ENCODE measurements at places on chromosomes 1 and 21. TPM values are rescaled to one million over a fixed set of nuclear protein-coding genes. Genes with fewer than 3 reads are reported as not detected.

Gene CFAP141
- not detected for total RNA-seq

Gene FTCD
- total RNA-seq, result 0.50 TPM

Gene GJB5
- total RNA-seq, result not detected

Gene SLC44A5
- total RNA-seq, result 0.26 TPM

Gene KCNN3
- not detected for total RNA-seq

Gene PGBD5
- total RNA-seq, result not detected

Gene NSL1
- 55.0 TPM for total RNA-seq

Gene KLHDC7A
- total RNA-seq, result not detected

Gene FCRL2
- total RNA-seq, result not detected

Gene SLAMF9
- total RNA-seq, result not detected

Gene PLD5
- not detected for total RNA-seq

Gene TMEM125
- total RNA-seq, result not detected

Gene SPRR2F
- not detected for total RNA-seq

Gene LGR6
- 0.08 TPM for total RNA-seq

Gene KIF26B
- total RNA-seq, result 0.03 TPM

Gene NEGR1
- total RNA-seq, result not detected

Gene FCRL1
- not detected for total RNA-seq

Gene CLDN19
- not detected for total RNA-seq

Gene ANKRD34A
- 1.8 TPM for total RNA-seq

Gene RGS13
- not detected for total RNA-seq

Gene COQ8A
- total RNA-seq, result 12.1 TPM

Gene GJA5
- not detected for total RNA-seq

Gene DNAI4
- 3.6 TPM for total RNA-seq

- H3K27ac ChIP-seq, result no peak overlapping the region
- DNase-seq, result no peak
- peaks cover 1% of the 10 kb centered on the region for H3K36me3 ChIP-seq
- H3K4me3 ChIP-seq, result no peak overlapping the region
- peaks cover 23% of the 10 kb centered on the region for H3K4me1 ChIP-seq
Observed at GRCh38 chr1:1022302-1023009, 2.5 kb downstream of the AGRN start.

DNA sequence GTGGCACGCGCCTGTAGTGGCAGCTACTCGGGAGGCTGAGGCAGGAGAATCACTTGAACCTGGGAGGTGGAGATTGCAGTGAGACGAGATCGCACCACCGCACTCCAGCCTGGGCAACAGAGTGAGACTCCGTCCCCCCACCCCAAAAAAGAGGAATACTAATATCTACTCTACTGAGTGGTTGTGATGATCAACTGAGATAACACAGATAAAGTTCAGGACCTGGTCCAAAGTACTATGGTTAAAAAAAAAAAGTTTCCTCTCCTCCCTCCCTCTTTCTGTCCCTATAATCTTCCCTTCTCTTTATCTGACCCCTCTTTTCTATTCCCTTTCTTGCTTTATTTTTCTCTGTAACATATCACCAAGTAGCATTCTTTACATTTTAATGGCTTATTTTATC is 4.0 kb upstream of the RORC start:
- peaks cover 3% of the 10 kb centered on the region for H3K27me3 ChIP-seq
- no peak overlapping the region for H3K27ac ChIP-seq
- H3K4me1 ChIP-seq, result peaks cover 78% of the 10 kb centered on the region
- H3K36me3 ChIP-seq, result no peaks in the 10 kb centered on the region
- DNase-seq, result no peak

- H3K36me3 ChIP-seq, result peaks cover 3% of the 10 kb centered on the region
- no peak overlapping the region for H3K27ac ChIP-seq
- peaks cover 4% of the 10 kb centered on the region for H3K4me1 ChIP-seq
- no peaks in the 10 kb centered on the region for H3K27me3 ChIP-seq
- DNase-seq, result no peak
Observed at GRCh38 chr1:5903680-5904079, 88.5 kb downstream of the NPHP4 start.

GRCh38 chr1:5198328-5198727 is 543.9 kb downstream of the AJAP1 start:
- no peaks in the 10 kb centered on the region for H3K27me3 ChIP-seq
- no peaks in the 10 kb centered on the region for H3K4me1 ChIP-seq
- no peaks in the 10 kb centered on the region for H3K36me3 ChIP-seq

DNA sequence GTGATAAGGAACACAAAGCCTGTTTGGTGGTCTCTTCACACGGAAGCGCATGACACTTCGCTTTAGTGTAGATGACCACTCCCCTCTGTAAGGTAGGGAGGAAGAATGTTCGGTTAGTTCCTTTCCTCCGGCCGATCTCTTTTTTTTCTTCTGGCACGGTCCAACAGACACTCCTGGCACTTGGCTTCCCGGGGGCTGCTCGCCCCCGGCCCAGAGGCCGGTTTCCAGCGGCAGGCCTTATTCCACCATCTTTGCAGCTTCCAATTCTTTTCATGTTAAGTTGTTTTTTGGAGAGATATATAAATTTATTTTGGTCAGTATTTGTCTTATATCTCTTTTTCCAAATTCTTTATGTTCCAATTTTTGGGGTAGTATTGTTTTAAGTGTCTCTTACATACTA is 151.8 kb upstream of the GREM2 start:
- no peak overlapping the region for H3K27ac ChIP-seq
- no peak overlapping the region for H3K4me3 ChIP-seq
- DNase-seq, result no peak
- no peaks in the 10 kb centered on the region for H3K36me3 ChIP-seq
- no peaks in the 10 kb centered on the region for H3K4me1 ChIP-seq
- H3K27me3 ChIP-seq, result no peaks in the 10 kb centered on the region

DNA sequence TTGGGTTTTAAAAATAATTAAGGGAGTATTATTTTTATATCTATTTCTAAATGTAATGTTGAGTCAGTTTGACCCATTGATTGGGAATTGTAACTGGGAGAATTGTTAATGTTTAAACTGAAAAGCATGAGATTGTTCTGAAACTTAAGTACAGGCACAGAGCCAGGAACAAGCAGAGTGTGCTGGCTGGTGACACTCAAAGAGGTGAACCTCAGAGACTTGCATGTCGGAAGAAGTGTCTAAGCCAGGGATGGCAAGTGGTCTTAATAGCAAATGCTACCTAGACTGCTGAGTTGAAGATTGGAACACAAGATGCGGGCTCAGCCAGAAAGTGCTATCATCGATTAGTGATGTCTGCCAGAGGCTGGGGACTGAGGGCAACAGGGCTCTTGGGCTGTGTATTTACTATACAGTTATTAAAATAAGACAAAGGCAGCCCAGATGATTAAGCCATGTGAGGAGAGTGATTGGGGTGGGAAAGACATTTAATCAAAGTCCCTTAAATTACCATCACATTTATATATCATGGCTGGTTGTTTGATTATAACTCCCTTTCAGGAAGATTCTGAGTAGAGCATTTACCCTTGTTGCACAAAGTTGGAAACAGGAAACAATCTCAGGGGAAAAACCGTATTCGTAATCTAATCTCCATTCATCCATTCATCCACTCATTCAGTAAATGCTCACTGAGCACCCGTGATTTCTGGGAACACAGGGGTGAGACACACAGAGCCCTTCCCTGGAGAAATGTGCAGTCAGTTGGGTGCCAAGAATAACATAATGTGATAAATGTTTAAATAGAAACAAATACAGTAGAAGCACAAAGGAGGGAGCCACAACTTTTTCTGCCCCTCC is 42.8 kb downstream of the C8A start:
- H3K36me3 ChIP-seq, result no peaks in the 10 kb centered on the region
- no peaks in the 10 kb centered on the region for H3K27me3 ChIP-seq
- no peak for DNase-seq
- no peak overlapping the region for H3K27ac ChIP-seq
- H3K4me1 ChIP-seq, result no peaks in the 10 kb centered on the region

DNA sequence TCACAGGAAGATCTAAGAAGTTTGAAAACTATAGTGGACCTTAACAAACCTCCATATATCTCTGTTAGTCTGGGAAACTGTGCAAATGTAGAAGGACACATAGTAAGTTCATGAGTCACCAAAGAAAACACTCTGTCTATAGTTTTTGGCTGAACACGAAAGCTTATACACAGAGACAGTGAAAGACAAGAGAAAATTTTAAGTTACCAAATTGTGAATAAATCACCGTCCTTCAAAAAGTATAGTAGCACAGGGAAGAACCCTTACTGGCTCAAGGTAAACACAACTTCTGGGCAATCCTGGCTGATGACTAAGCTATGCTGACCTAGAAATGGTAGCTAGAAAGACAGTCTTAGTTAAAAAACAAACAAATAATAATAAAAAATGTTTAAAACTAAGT is 1057.9 kb downstream of the AMY1C start:
- no peaks in the 10 kb centered on the region for H3K27me3 ChIP-seq
- DNase-seq, result no peak
- H3K4me3 ChIP-seq, result no peak overlapping the region
- H3K36me3 ChIP-seq, result no peaks in the 10 kb centered on the region
- H3K4me1 ChIP-seq, result no peaks in the 10 kb centered on the region

GRCh38 chr1:53381790-53382401 is 54.0 kb upstream of the LRP8 start:
- no peaks in the 10 kb centered on the region for H3K36me3 ChIP-seq
- peaks cover 29% of the 10 kb centered on the region for H3K27me3 ChIP-seq
- H3K27ac ChIP-seq, result no peak overlapping the region
- DNase-seq, result no peak

GRCh38 chr1:184865831-184866230 is 108.5 kb downstream of the NIBAN1 start:
- H3K27me3 ChIP-seq, result peaks cover 4% of the 10 kb centered on the region
- peaks cover 50% of the 10 kb centered on the region for H3K4me1 ChIP-seq
- H3K4me3 ChIP-seq, result no peak overlapping the region
- no peak for DNase-seq
- H3K36me3 ChIP-seq, result peaks cover 33% of the 10 kb centered on the region
- H3K27ac ChIP-seq, result peak overlapping the region; percentile 17

- no peaks in the 10 kb centered on the region for H3K27me3 ChIP-seq
- no peaks in the 10 kb centered on the region for H3K36me3 ChIP-seq
- no peaks in the 10 kb centered on the region for H3K4me1 ChIP-seq
- no peak overlapping the region for H3K4me3 ChIP-seq
- H3K27ac ChIP-seq, result no peak overlapping the region
- no peak for DNase-seq
Observed at GRCh38 chr1:169517558-169518186, 31.9 kb upstream of the SLC19A2 start.

DNA sequence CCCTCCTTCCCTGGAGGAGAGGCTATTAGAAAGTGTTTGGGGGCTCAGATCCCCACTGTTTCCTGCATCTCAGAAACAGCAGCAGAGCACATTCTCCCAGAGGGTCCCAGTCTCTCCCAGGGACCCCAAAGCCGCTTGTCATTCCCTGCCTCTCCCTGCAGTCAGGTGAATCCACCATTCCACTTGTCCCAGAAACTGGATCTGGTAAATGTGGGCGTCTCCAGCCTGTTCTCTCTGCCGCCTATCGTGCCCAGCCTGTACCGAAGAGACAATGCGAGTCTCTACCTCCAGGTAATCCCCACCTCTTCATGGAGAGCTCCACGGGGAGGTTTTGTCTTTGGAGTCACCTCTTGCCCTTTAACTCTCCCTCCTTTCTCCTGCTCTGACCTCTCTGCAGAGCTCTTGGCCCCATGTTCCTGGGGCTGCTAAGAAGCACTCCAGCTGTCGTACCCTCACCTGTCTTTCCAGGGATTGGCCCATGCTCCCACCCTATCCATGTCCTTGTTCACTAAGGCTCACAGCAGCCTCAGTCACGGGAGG is 26.9 kb downstream of the INAVA start:
- H3K4me1 ChIP-seq, result peaks cover 7% of the 10 kb centered on the region
- no peak for DNase-seq
- no peaks in the 10 kb centered on the region for H3K36me3 ChIP-seq
- no peak overlapping the region for H3K27ac ChIP-seq
- H3K4me3 ChIP-seq, result no peak overlapping the region

DNA sequence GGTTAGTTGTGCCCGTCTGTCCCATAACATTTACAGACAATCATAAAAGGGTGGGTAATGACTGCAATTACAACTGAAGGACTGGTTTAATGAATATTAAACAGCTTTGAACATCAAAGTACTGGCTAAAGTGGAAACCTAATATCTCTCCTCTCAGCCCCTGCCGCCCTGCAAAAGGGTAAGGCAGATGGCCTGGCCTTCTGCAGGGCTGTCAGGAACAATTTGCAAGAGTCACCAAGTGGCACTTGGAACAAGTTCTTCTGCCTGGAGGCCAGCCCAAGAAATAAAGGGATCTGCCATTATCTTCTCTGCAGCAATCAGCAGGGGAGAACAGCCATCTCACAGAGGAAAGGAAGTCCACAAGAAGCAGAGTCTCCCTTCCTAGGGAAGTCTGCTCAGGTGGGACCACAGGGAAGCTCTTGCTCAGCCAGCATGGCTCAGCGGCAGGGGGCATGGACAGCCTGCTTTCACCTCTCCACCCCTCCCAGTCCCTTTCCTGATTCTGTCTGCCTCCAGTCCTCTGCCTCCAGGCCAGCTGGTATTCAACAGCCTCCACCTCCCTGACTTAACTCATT is 96.1 kb downstream of the TRABD2B start:
- DNase-seq, result no peak
- no peak overlapping the region for H3K4me3 ChIP-seq
- H3K27ac ChIP-seq, result no peak overlapping the region

GRCh38 chr1:191163621-191164020 is 686.0 kb upstream of the BRINP3 start:
- H3K4me1 ChIP-seq, result no peaks in the 10 kb centered on the region
- H3K27me3 ChIP-seq, result no peaks in the 10 kb centered on the region
- no peak overlapping the region for H3K4me3 ChIP-seq

GRCh38 chr1:32234792-32235191 is 12.2 kb upstream of the FAM167B start:
- DNase-seq, result no peak
- no peaks in the 10 kb centered on the region for H3K27me3 ChIP-seq
- H3K4me3 ChIP-seq, result no peak overlapping the region

- H3K27ac ChIP-seq, result no peak overlapping the region
- peak; percentile 52 for DNase-seq
- peaks cover 14% of the 10 kb centered on the region for H3K36me3 ChIP-seq
Observed at GRCh38 chr21:36422279-36423098, 37.3 kb downstream of the CHAF1B start.

GRCh38 chr1:19725606-19726005 is 60.9 kb downstream of the HTR6 start:
- no peaks in the 10 kb centered on the region for H3K27me3 ChIP-seq
- no peaks in the 10 kb centered on the region for H3K4me1 ChIP-seq
- no peak overlapping the region for H3K27ac ChIP-seq
- no peak for DNase-seq
- H3K36me3 ChIP-seq, result peaks cover 9% of the 10 kb centered on the region

DNA sequence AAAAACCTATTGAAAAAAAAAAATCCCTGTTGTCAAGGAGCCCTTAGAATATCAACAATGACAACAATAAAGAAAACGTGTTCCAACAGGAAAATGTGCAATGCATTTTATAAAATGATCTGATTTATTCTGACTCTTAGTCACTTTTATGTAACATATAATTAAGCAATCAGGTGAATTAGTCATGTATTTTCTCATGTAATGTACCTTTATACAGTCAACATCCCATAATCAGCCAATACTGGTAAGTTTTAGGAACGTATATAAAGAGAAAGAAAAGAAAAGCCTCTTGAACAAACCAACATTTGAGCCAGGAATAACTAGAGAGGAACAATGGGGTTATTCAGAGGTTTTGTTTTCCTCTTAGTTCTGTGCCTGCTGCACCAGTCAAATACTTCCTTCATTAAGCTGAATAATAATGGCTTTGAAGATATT is at the start of gene CLCA4:
TSS of gene CLCA4 (plus strand) at position 292 of the 435 bp plus-strand sequence. CDS start at position 334, 42 bp downstream.
- peaks cover 2% of the 10 kb centered on the region for H3K27me3 ChIP-seq
- no peak for DNase-seq
- H3K36me3 ChIP-seq, result no peaks in the 10 kb centered on the region
- H3K27ac ChIP-seq, result no peak within 1 kb of the TSS
- H3K4me1 ChIP-seq, result no peaks in the 10 kb centered on the region
- no peak within 1 kb of the TSS for H3K4me3 ChIP-seq

All from activated CD8-positive, alpha-beta T cell treated with anti-CD3 and anti-CD28 coated beads, Interleukin-2, amount 10 ng/mL, durations not matched to agents 7 days and 5 days (primary cell).